ENCODE measurements at places on chromosomes 2 and 18. TPM values are rescaled to one million over a fixed set of nuclear protein-coding genes. Genes with fewer than 3 reads are reported as not detected.

Gene IFIH1
- 0.27 TPM for total RNA-seq

Gene SKA1
- 30.3 TPM for total RNA-seq

DNA sequence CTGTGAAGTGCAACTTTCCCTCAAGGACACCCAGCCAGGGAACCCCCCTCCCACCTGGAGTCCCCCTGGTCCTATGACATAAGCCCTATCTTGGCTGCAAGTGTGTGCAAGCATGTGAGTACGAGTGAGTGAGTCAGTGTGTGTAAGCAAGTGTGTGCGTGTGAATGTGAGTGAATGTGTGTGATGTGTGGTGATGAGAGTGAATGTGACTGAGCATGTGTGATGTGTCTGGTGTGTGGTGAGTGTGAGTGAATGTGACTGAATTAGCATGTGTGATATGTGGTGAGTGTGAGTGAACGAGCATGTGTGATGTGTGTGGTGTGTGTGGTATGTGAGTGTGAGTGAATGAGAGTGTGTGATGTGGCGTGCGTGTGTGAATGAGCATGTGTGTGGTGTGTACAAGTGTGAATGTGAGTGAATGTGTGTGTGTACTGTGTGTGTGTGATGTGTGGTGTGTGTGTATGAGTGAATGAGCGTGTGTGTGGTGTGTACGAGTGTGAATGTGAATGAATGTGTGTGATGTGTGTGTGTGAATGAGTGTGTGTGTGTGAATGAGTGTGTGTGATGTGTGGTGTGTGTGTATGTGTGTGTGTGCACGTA lies 68.8 kb upstream of the SMAD7 start:
- DNase-seq = no peak

DNA sequence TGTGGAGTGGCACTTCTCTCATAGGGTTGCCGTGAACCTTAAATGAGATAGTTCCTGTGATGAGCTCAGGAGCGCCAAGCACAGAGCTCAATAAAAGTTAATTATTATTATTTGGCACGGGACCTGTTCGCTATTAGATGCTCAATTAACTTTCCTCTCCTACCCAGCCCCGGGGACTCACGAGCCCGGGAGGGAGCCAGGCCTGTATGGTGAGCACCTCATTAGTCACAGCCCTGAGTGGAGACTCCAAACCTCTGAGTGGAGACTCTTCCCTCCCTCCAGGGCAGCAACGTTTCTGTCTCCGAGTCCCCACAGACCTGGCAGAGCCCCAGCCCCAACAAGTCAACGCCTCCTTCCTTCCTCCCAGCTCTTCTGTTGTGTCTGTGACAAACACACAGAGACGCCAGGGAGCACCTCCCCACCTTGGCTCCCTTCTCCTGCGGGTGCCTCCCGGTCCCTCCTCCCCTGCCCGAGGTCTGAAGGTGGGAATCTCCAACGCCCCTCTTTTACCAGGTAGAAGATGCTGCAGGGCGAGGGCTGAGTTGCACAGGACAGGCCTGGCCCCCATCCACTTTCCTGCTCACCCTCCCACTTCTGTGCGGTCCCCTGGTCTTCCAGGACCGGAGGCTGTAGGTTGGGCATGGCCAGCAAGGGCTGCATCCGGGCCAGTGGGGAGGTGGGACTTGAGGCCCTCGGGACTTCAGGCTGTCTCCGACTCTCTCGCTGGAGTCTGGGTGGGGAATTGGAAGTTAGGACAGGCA lies 52.7 kb upstream of the ODC1 start:
- DNase-seq = no peak

DNA sequence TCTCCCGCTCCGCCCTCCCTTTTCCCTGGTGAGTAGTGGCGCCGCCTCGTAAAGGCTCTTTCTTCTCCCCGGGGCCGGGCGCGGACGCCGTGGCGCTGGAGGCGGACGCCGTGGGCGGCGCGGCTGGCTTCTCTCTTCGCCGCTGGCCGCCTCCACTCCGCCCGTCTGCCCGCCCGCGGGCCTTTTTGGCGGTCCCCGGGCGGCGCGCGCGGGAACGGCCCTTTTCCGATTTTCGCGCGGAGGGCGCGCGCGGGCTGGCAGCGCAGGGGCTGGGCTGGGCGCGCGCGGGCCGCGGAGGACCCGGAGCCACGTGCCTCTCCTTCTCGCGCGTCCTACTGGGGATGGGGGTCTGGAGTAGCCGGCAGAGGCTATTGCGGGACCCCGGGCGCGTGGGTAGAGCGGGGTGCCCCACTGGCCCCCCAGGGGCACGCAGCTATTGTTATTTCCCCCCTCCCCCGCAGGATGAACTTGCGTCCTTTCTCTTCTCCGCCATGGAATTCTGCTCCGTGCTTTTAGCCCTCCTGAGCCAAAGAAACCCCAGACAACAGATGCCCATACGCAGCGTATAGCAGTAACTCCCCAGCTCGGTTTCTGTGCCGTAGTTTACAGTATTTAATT lies 472 bp downstream of the SLC20A1 start:
- peak; percentile 48 for DNase-seq

GRCh38 chr2:31067259-31067658 lies 71.0 kb downstream of the GALNT14 start:
- DNase-seq = no peak

DNA sequence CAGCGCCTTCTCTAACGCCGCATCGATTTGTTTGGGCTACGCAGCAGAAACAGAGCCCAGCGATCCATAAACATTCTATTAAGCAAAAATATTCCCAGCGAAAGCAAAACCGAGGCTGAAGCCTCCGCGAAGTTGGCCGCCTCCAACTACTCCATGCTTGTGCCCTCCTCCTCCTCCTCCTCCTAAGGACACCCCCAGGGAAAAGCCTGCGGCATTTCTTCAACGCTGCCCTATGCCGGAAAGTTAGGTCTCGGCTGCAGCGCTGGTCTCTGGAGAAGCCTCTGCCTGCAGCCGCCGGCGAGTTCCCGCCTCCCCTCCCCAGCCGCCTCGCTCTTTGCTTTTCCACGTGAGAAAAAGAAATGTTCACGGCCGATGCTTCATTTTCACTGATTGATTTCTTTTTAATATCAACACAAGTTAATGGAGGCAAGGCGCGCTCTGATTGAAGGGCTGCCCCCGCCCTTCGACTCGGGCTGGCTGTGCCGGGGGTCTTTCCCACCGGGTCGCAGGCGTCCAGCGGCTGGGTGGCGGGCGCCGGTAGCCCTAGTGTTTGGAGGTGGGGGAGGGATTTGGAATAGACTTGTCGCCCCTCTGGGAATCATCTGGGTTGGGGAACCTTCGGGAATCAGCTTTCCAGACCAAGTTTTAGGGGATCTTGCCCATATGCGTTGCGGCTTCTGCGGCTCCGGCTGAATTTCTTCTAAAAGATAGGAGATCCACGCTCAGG lies 3.9 kb downstream of the NRP2 start:
- DNase-seq = no peak

GRCh38 chr2:196404276-196404675 lies 232.9 kb upstream of the STK17B start:
- no peak for DNase-seq

DNA sequence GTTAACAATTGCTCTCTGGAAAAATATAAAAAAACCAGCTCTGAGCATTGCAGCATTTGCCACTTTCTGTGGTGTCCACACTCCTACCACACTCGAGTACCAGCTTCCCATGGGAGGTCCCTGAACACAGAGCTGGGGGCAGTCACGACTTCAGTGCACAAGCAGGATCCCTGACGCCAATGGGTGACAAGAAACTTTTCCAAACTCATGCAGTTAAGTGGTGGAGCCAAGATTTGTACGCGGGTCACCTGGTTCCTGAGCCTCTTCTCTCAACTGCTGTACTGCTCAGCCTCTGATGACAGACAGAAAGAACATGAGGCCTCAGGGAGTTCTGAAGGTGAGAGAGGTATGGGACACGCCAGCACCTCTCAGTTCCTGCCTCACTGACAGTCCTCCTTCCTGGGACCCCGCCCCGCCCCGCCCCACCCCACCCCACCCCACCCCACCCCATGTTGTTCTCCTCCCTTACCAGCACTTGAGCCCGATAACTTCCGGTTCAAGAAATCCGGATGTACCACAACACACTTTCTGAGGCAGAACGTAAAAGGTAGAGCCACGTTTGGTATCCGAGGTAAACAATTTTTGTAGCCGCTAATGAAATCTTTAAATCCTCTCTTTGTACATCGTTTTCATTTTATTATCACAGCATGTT lies 287.6 kb downstream of the MYCN start:
- DNase-seq = no peak
